ENCODE measurements at places on chromosomes 12 and 14.
A peak's percentile ranks its signal among the peaks of the same experiment; 100 is the strongest.

GRCh38 chr14:55271572-55272298 is 514 bp downstream of the FBXO34 start:
- peak; percentile 69 for DNase-seq

DNA sequence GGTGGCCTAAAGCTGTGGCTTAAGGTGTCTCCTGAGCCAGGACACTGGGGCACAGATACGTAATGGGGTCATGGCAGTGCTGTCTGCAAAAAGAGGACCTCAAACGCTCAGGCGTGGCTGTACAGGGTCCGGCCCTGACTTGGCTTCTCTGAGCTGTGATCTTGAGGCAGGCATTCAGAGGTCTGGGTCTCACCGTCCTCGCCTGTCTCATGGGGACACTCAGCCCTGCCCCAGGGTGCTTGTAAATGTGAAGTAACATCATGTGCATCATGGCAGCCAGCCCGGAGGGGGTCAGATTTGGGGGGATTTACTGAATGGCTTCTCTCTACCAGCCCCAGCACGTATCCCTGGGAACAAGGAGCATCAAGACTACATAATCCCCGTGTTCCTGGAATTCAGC is 28.8 kb downstream of the DIO3 start:
- no peak for DNase-seq

- DNase-seq, result no peak
Observed at GRCh38 chr14:104813286-104813685, 12.4 kb downstream of the ZBTB42 start.

DNA sequence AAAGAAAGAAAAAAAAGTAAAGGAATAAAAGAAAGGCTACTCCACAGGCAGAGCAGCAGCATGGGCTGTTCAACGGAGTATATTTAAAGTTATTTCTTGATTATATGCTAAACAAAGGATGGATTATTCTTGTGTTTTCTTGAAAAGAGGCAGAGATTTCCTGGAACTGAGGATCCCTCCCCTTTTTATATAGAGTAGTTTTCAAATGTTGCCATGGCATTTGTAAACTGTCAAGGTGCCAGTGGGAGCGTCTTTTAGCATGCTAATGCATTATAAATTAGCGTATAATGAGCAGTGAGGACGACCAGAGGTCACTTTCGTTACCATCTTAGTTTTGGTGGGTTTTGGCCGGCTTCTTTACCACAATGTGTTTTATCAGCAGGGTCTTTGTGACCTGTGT is 383.0 kb downstream of the PCNX1 start:
- DNase-seq, result peak; percentile 27

- no peak for DNase-seq
Observed at GRCh38 chr12:50562520-50563433, 58.0 kb downstream of the DIP2B start.

- DNase-seq, result no peak
Observed at GRCh38 chr12:66359300-66359699, 57.0 kb downstream of the HELB start.

DNA sequence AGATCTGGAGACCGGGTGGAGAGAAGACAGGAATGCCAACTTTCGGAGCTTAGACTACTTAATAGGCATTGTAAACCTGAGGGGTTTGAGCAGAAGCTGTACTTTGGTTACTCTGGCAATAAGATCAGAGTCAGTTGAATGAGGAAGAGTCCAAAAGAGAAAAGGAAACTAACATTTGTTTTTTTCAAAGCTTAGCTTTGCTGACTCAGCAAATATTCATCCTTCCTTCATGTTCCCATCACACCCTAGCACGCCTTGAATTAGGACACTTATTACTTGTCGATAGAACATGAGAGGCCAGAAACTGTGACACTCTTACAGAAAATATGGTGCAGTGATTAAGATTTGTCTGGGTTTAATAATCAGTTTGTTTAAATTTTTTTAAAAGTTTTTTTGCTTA is 266.9 kb upstream of the ATP2B1 start:
- no peak for DNase-seq
